Endothelial cell (in vitro differentiated cells): ENCODE measurements at places on chromosomes 6 and 20. TPM values are rescaled to one million over a fixed set of nuclear protein-coding genes. Genes with fewer than 3 reads are reported as not detected.

ERVFRD-1 gene
- total RNA-seq: not detected

HAO1 gene
- total RNA-seq: not detected

- no peak overlapping the region for H3K27ac ChIP-seq
- no peak overlapping the region for H3K4me3 ChIP-seq
- H3K4me1 ChIP-seq: peaks cover 17% of the 10 kb centered on the region
- peaks cover 7% of the 10 kb centered on the region for H3K27me3 ChIP-seq
- no peak for DNase-seq
- H3K36me3 ChIP-seq: no peaks in the 10 kb centered on the region
Observed at GRCh38 chr6:36241728-36242127, 28.1 kb upstream of the PNPLA1 start.

- H3K36me3 ChIP-seq: no peaks in the 10 kb centered on the region
- H3K27ac ChIP-seq: no peak overlapping the region
- no peaks in the 10 kb centered on the region for H3K4me1 ChIP-seq
- H3K4me3 ChIP-seq: no peak overlapping the region
- DNase-seq: no peak
Observed at GRCh38 chr6:1297746-1298145, 14.2 kb upstream of the FOXQ1 start.

GRCh38 chr6:119355157-119355556, 5.6 kb upstream of the MAN1A1 start:
- no peak for DNase-seq
- no peak overlapping the region for H3K27ac ChIP-seq
- peaks cover 9% of the 10 kb centered on the region for H3K4me1 ChIP-seq
- H3K27me3 ChIP-seq: peaks cover 5% of the 10 kb centered on the region
- H3K4me3 ChIP-seq: no peak overlapping the region

GRCh38 chr6:148166339-148166968, 176.2 kb upstream of the SASH1 start:
- DNase-seq: no peak
- H3K4me1 ChIP-seq: no peaks in the 10 kb centered on the region
- H3K36me3 ChIP-seq: no peaks in the 10 kb centered on the region
- H3K4me3 ChIP-seq: no peak overlapping the region
- peaks cover 1% of the 10 kb centered on the region for H3K27me3 ChIP-seq

DNA sequence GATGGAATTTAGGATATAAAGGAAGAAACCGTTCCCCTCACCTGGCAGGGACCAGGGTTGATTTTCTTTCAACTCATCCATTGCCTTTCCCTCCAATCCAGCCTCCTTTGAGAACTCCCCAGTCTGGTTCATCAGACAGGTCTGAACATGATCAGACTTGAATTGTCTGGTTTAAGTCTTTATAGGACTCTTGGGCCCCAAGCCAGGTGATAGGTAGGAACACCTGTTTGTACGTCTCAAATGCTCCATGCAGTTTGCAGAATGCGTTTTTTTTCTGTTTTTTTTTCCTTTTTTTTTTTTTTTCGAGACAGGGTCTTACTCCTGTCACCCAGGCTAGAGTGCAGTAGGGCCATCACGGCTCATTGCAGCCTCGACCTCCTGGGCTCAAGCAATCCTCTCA, 4.1 kb upstream of the CEP250 start:
- no peak for DNase-seq
- peaks cover 15% of the 10 kb centered on the region for H3K27me3 ChIP-seq
- no peak overlapping the region for H3K4me3 ChIP-seq
- H3K4me1 ChIP-seq: peaks cover 3% of the 10 kb centered on the region

GRCh38 chr6:14547284-14547998, 429.9 kb downstream of the CD83 start:
- no peaks in the 10 kb centered on the region for H3K36me3 ChIP-seq
- no peak for DNase-seq
- no peak overlapping the region for H3K27ac ChIP-seq
- no peak overlapping the region for H3K4me3 ChIP-seq
- H3K4me1 ChIP-seq: no peaks in the 10 kb centered on the region
- H3K27me3 ChIP-seq: no peaks in the 10 kb centered on the region

DNA sequence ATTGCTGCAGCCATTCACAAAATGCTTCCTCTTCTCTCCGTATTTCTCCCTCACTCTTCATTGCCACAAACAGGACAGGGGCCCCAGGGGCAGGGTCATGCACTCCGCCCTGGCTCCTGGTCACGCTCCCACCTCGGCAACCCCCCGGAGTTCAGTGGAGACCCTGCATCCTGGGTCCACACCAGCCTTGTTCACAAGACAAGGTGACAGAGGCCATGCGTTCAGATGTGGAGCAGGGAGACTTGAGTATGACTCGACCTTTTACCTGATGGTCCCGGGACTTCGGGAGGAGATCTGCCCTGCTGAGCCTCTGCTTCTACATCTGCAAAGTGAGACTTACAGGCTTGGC, 49.4 kb downstream of the ANKRD60 start:
- H3K36me3 ChIP-seq: no peaks in the 10 kb centered on the region
- no peak overlapping the region for H3K27ac ChIP-seq
- H3K27me3 ChIP-seq: peaks cover 2% of the 10 kb centered on the region
- peaks cover 27% of the 10 kb centered on the region for H3K4me1 ChIP-seq

DNA sequence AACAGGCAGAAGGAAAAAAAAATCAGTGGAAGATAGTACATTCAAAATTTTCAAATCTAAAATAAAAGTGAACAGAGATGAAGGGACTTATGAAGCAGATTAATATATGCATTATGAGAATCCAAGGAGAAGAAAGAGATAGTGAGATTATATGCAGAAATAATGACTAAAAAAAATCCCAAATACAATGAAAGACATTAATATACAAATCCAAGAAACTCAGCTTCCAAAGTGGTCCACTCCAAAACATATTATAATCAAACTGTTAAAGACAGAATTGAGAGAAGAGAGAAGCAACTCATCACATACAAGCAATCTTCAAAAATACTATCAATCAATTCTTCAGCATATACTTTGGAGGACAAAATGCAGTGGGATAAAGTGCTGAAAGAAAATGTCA, 73.5 kb upstream of the CARMIL1 start:
- H3K27ac ChIP-seq: no peak overlapping the region
- no peaks in the 10 kb centered on the region for H3K27me3 ChIP-seq
- H3K36me3 ChIP-seq: no peaks in the 10 kb centered on the region
- H3K4me1 ChIP-seq: no peaks in the 10 kb centered on the region

GRCh38 chr20:57372581-57373350, 18.4 kb upstream of the RBM38 start:
- no peak for DNase-seq
- H3K4me3 ChIP-seq: no peak overlapping the region
- H3K27ac ChIP-seq: peak overlapping the region; percentile 81
- peaks cover 46% of the 10 kb centered on the region for H3K4me1 ChIP-seq
